ENCODE measurements at places on chromosomes 7 and 10. TPM values are rescaled to one million over a fixed set of nuclear protein-coding genes. Genes with fewer than 3 reads are reported as not detected.

OGDHL gene
- total RNA-seq = not detected

USP54 gene
- total RNA-seq = 5.3 TPM

DNA sequence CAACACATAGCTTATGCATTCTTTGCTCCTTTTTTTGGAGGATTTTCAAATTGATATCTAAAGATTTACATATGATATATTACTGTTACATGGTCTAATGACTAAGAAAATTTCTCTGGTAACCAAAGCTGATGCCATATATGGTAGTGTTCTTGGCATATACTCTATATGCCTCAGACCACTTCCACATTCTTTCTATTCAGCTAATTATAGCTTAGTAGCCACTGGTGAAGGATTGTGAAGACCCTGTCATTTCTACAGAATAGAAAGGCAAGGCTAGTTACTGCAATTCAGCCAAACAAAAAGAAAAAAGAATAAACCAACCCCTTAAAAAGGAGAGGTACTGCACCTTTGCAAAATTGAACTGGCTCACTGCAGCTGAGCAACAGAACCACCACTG, 3.7 kb downstream of the PURB start:
- no peak for DNase-seq

DNA sequence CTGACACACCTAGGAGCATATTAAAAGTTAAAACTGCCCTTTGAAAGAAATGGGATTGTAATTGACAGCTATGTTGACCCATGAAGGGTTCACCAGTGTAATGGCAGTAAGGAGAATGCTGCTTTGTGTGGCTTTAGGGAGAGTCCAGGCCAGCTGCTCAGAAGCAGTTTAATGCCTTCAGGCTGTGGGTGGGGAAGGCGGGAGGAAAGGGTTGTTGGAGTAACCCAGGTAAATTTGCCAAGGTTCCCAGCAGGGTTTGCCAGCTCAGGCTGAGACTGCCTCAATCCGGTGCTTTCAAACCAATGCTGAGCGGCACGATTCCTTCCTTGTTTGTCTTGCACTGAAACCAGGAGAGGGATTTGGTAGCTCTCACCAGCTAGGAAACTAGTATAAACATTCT, 637.2 kb downstream of the INHBA start:
- no peak for DNase-seq

DNA sequence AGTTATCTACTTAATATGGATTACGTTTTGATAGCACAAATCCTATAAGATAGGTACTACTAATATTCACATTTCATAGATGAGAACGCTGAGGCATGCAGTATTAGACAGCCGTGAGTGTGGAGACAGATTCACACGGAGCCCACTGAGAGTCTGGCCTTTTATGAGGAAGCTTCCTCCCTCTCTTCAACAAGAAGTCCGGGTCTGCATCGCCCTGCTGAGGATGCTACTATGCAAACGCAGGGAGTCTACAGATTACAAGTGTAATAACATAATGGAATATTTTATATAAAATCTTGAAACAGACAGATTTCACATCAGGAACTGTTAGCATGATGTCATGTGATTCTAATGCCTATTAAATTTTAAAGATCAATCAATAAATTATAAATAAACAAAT, 255.9 kb upstream of the GLI3 start:
- DNase-seq = no peak

GRCh38 chr10:93131986-93132385, 58.3 kb downstream of the CYP26A1 start:
- DNase-seq = no peak

GRCh38 chr10:24862589-24862988, 89.8 kb downstream of the PRTFDC1 start:
- DNase-seq = no peak

Data from MG63 (cell line).